ENCODE measurements at places on chromosomes 6 and 20.

- peak; percentile 77 for DNase-seq
Observed at GRCh38 chr6:136961848-136962247, 39.7 kb downstream of the SLC35D3 start.

- DNase-seq = no peak
Observed at GRCh38 chr20:51769976-51770615, 1.9 kb upstream of the ATP9A start.

DNA sequence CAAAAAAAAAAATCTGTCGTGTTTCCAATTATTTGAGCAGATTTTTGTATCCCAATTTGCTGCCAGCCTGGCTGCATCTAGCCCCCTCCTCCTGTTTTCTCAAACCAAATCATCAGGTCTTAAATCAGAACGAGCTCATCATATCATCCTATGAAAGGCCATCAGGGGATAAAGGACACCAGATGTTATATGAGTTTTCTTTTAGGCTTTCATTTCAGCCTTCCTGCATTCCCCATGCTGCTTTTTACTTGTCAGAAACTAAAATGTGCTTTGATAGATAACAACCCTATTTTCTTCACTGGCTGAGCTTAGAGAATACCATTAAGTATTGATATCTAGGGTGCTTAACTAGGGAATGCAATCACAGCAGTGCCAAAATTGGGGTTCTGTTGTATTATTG is 968.4 kb upstream of the SLC35B3 start:
- DNase-seq = no peak

DNA sequence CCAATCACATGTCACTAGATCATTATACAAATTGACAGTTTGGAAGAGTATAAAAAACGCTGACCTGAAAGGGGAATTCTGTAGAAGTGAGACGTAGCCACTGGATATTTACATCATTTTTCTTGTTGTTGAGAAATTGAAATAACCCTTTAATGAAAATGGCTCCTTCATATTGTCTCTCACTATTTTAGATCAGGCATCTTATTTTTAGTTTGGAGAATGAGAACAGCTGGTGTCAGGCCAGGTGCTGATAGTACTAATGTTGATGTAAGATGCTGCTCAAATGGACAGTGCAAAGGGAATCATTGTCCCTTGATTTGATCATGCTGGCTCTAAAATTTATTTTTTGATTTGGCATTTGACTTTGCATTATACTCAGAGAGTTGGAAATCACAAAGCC is 17.4 kb downstream of the NKAIN2 start:
- DNase-seq = no peak

All from NCI-H2029 treated with DMSO at 0.1 percent for 48 hours (cell line).